ENCODE measurements at places on chromosomes 11 and 22.

DNA sequence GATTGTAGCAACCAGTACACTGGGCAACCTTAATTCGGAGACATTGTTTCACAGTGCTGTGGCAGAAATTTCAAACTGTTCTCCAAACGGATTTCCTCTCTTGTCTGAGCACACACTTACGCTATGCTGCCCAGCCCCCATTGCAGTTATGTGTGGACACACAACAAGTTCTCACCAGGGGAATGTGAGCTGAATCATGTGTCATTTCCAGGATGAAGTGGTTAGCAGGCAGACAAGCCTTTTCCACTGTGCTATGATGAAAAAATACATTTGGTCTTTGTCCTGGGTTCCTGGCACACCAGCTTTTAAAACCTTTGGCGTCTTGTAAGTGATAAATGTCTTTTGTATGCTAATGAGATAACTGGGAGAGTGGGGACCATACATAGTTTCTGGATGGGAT, 46.9 kb upstream of the SYT9 start:
- no peak for DNase-seq

DNA sequence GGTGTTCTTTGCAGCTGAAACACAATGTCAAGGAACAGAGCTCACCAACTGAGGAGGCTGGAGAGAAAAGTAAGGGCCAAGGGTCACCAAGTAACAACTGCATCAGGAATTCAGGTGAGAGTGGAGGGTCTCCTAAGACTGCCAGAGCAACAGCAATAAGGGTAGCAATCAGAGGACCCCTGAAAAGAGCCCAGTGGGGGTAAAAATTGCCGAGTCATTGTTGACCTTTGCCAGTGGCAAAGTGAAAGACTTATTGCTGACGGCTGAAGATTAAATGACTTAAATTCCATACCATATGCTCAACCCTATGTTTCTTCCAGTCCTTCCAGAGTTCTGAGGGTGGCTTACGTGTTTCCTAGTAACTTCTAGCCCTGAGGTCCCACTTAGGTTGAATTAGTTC, 51.9 kb upstream of the ARHGAP42 start:
- peak; percentile 21 for DNase-seq

DNA sequence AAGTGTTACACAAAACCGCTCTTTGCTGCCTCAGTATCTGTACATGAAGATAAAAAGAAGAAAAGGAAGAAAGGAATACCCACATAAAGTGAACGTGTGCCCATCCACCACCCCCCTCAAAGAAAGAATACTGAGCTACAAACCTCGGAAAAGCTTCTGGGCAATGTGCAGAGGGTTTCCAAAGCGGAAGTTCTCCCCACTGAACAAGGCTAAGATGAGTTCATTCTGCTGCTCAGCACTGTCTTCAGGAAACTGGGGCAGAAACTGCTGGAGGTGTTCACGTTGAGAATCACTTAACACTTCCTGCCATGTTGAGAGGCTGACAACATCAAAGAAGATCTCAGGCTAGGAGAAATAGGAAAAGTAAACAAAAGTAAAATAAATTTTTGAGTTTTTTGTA, 6.9 kb downstream of the NFRKB start:
- no peak for DNase-seq

DNA sequence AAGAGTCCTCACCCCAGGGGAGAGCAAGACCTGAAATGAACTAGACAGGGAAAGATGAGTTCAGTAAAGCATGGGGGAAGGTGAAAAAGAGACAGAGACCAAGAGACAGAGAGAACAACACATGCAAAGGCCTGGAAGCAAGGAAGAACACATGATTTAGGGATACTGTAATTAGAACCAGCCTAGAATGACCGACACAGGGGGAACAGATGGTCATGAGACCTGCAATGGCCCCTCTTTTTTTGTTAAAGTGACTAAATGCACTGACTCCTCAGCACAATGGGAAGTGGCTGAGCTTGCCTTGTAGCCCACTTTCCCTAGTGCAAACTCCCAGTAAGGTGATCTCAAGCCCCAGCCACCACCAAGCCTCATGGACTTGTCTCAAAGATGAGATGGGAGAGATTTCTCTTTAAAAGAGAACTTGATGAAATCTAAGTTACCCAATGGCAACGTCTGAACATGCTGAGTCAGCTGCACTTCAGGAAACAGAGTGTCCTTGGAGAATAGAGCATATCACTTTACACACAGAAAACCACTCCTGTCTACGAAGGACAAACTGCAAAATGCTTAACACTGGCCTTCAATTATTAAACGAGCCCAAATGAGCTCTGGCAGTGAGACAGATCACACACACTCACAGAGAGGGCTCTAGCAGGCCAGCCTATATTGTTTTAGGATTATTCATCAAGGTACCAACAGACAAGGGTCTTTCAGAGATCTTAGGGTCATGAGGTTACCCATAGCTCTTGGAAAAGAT, 91.0 kb downstream of the SERGEF start:
- no peak for DNase-seq
